ENCODE measurements at places on chromosomes 13 and 19.
A peak's percentile ranks its signal among the peaks of the same experiment; 100 is the strongest.

DNA sequence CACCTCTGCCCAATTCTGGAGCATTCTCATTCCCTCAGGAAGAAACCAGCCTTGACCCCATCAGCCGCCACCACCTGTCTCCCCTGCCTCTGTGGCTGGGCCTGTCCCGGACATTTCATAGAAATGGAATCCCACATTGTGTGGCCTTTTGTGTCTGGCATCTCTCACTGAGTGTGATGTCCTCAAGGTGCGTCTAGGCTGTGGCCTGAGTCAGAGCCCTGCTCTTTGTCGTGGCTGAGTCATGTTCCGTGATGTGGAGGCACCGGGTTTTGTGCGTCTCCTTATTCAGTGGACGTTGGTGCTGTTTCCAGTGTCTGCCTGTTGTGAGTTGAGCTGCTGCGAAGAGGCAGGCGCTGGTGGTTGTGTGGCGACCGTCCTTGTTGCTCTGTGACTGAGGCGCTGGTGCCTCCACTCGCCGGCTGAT is 3.5 kb downstream of the FZR1 start:
- no peak for DNase-seq

GRCh38 chr13:98284679-98285078 is 107.6 kb upstream of the RNF113B start:
- DNase-seq = peak; percentile 90

DNA sequence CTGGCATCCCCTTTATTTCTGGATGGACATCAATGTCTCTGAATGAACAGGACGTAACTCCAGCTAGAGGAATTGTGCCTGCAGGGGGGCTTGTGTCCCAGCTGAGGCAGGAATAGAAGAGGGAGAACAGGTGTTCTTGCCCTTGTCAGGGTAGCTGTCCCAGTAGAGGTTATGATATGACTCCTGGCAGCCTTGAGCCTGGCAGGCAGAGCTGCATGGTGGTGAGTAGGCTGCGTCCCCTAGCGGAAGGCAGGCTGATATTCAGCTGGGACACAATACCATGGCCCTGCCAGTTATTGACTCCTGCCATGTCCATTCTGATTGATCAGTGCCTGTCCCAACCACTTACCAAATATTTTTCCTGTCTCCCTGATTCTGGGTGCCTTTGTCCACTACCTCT is 197.2 kb downstream of the RAP2A start:
- DNase-seq = no peak

DNA sequence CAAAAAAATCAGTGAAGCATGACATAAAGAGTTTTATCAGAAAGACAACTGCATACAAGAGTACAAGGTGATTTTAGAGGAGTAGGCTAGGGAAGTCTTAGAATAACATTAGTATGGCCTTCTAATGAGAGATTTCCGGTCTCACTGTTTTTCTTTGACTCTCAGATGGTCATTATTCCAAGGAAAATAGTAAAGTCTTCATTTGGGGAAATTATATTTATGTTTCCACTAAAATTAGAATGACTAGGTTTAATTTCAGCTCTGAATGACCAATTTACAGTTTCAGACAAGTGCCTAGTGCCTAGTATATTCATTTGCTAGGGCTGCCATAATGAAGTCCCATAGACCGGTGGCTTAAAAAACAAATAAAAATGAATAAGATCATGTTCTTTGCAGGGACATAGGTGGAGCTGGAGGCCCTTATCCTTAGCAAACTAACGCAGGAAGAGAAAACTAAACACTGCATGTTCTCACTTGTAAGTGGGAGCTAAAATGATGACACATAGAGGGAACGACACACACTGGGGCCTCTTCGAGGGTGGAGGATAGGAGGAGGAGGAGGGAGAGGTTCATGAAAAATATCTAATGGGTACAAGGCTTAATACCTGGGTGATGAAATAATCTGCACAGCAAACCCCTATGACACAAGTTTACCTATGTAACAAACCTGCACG is 303.1 kb downstream of the PCDH9 start:
- no peak for DNase-seq

DNA sequence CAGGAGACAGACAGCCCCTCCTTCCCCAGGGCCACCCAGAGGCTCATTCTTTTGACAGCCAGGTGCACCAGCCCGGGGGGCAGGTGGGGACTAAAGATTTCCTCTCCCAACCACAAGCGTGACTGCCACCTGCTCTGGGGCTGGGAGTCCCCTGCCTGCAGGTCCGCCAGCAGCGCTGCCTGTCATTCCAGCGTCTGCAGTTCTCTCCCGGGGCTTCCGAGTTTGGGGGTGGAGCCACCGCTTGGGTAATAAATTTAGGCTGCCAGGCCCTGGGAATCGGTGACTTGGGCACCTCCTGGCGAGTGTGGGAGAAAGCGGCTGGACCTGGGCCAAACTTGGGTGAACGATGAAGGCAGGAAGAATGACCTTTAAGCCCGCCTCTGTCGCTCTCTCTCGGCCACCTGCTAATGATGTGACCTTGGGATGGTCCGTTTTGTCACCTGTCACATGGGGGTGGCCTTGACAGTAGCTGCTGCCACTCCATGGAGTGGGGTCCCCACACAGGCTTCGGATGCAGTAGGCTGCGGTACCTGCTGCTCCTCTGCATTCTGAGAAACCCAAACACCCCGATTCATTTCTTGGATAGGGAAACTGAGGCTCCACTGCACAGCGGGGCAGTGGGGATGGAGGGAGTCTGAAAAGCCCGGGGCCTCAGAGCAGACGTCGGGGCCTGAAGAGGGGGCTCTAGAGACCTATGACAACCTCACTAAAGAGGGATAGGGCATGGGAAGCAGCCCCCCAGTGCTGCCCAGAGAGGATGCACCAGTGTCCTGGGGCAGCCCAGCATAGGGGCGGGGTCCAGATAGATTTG is 12.8 kb downstream of the FUT6 start:
- peak; percentile 98 for DNase-seq

DNA sequence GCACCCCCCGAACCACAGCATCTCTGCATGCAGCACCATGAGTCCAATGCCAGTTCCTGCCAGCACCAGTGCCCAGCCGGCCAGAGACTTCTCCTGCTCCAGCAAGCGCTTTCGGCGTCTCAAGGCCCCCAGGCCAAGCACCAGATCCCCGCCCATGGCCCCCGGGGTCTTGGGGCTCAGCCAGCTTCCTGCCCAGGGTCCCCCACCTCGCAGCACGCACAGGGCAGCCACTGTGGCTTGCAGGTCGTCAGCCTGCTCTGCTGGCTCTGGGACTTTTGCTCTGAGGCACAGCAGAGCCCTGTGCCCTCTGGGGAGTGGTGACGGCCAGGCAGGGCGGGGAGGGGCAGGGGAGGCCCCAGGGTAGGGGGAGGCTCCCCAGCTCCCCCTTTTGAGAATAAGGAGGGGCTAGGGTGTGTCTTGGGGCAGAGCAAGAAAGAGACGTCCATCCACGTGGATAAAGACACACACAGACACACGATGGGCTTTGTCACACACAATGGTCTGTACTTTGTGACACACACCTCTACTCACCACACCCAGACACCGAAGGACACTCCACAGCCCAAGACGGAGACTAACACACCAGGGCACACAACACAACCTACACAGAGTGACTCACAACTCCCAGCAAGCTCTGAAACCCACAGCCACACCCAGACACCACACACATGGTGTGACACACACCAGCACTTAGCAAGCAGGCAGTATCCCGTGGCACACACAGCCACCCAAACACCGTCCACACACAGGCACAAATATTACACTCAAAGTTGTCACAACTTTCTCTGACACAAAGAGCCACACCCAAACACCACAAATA is at the start of gene KCNN4:
Gene KCNN4, minus strand, starts transcription at position 268 of the 820 bp plus-strand sequence. Its CDS starts 112 bp downstream, at position 156.
- DNase-seq = peak; percentile 36

DNA sequence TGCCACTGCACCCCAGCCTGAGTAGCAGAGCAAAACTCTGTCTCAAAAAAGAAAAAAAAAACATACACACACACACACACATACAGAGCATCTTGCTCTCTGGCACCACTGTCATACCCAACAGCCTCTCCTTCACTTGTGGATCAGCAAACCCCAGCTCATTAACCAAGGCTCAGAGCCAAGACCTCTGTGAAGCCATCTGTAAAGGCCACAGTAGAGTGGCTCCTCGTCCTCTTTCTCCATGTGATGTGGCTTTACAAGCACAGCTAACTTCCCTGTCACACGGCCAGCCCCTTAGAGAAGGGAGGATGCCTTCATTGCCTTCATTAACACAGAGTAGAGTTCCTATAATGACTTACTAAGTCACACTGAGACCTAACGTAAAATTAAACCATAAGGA is 62.7 kb upstream of the LSM14A start:
- no peak for DNase-seq

- DNase-seq = no peak
Measured at GRCh38 chr13:65921933-65922332, 1308.2 kb downstream of the PCDH9 start.

DNA sequence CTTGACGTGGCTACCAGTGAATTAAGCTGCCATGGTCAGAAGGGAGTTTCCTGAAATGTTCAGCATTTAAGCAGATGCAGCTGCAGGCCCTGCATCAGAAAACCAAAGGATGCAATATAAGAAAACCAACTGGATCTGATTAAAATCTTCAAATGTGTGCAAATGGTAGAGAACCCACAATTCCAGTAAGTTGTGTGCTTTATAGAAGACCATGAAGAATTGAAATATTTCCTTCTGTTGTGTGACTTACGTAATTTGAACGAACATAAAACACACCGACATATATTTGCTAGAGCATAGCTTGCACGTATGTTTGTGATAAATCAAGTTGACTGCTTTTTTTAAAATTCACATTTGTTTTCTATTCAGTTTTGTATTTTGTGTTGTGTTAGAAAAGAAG is 191.4 kb downstream of the COL4A1 start:
- no peak for DNase-seq

- no peak for DNase-seq
Measured at GRCh38 chr19:280541-281009, 10.6 kb downstream of the PLPP2 start.

DNA sequence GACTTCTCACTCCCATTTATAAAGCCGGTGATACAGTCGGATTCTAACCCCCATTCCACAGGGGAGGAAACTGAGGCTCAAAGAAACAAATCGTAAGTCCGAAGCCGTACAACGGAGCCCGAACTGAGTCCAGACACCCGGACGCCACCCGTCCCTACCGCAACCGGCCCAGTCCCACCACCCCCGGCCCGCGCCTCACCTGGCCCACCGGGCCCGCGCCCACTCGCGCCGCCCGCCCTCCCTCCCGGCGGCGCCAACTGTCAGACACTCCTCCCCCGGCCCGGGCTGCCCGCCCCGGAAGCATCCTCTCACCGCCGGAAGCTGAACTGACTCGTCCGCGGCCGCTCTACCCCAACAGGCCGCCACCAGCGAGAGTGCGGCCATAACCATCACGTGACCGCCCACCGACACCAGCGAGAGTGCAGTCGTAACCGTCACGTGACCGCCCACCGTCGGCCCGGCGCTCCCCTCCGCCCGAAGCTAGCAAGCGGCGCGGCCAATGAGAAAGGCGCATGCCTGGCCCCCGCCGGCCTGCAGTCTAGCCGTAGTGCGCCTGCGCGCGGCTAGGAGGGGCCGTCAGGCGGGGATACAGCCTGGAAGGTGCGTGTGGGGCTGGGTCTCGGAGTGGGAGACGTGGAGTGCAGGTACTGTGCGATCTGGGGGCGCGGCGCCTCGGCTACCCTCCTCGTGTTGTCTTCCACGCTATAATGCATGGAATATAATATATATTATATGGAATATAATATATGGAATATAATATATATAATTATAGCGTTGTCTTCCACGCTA is at the start of the genes C19orf47 and PLD3:
Gene C19orf47, minus strand, starts transcription at position 273 of the 789 bp plus-strand sequence. CDS start 6,540 bp downstream, outside the sequence.
Gene PLD3, plus strand, starts transcription at position 571 of the 789 bp plus-strand sequence. CDS start 17,789 bp downstream, outside the sequence.
- peak; percentile 99 for DNase-seq

DNA sequence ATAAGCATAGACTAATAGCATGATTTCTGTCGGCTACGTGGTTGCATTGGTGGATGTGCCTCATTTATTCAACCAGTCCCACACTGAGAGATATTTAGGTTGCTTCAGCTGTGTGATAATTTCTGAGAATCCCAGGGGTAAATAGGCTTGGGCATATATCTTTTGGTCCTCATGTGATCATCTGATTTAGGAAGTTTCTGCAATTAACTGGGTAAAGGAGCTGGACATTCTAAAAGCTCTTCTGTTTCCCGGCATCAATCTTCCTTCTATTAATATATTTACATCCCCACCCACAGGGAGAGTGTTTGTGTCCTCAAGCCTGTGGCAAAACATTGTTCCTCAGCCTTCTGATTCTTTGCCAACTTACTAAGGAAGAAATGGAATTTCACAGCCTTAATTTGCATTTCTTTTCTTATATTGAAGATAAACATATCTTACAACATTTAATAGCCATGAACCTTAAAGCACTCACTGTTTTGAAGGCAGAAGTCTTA is 431.6 kb downstream of the RFC3 start:
- no peak for DNase-seq

DNA sequence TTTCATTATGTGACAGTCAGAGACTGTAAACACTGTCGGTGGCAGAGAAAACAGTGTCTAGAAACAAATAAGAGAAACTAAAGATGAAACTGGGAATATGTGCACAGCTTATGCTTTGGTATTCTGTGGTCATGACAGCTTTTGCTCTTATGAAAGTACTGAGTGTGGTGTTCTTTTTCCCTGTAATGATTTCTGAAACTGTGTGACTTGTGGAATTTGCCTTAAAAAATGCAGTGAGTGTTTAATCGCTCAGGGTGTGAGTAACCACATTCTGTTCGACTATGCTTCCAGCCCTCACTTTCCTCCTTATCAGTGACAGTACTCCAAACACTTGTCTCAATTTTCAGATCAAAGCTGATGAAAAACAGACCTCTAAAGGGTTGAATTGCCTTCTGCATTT is 66.9 kb upstream of the DIAPH3 start:
- no peak for DNase-seq

DNA sequence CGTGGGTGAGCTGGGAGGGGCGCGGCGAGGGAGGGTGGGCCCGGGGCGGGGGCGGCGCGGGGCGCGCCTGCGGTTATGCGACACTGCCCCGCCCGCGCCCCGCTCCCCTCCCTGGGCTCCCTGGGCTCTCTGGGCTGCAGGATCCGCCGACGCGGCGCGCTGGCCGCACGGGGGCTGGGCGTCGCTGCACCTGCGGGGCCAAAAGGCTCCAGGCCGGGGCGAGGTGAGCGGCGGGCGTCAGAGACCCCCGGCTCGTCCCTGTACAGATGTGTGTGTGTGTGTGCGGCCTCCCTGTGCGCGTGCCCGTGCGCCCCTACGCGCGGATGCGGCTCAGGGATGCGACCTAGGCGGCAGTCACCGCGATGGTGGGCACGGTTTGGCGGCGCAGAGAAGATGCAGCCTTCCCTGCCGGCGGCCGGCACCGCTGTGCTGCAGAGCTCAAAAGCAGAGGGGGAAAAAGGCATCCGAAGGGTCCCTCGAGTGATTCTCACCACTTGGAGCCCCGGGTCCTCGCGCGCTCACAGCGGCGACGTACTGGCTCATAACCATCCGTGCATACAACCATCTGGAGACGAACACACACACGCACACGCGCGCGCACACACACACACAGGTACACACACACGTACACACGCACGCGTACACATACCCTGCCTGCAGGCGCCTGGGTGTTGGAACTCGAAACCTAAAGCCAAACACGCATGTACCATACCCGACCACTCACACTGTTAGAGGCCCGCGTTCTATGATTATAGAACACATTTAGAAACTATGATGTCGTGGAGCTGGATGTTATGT is 709 bp downstream of the ATP8A2 start:
- no peak for DNase-seq

DNA sequence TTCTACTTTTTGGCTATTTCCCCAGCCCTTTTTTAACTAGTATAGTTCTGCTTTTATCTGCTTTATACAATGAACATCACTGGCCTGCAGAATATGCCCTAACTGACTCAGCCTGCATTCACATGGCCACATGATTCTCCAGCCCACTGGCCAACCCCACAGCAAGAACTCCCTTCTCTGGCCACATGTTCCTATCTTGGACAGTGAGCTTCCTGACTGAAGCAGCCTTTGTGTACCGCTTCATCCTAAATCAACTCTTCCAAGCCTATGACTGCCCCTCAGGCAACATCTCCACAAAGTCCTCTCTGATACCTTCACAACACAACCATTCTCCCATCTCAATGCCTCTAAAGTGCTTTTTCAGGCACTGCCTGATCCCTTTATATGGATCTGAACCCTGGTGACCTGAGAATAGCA is 214.1 kb downstream of the COL4A1 start:
- no peak for DNase-seq
